ENCODE measurements at places on chromosomes 16 and 17.

- no peak for DNase-seq
These were observed 20.0 kb downstream of the USP32 start for GRCh38 chr17:60371818-60372510.

GRCh38 chr17:80860101-80860671, 131.5 kb upstream of the CHMP6 start:
- no peak for DNase-seq

DNA sequence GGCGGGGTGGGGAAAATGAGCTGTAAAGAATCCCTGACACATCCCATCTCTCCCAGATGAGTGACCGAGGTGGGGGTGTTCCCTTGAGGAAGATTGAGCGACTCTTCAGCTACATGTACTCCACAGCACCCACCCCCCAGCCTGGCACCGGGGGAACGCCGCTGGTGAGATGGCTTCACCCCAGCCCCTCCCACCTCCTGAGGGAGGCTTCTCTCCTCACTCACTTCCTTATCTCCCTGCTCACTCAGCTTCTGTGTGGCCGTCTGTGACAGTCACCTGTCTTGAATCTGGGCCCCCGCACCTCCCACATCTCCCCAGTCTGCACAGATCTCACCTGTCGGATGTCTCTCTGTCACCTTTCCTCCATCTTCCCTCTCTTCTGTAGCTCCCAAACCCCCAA, 13.4 kb downstream of the PDK2 start:
- no peak for DNase-seq

DNA sequence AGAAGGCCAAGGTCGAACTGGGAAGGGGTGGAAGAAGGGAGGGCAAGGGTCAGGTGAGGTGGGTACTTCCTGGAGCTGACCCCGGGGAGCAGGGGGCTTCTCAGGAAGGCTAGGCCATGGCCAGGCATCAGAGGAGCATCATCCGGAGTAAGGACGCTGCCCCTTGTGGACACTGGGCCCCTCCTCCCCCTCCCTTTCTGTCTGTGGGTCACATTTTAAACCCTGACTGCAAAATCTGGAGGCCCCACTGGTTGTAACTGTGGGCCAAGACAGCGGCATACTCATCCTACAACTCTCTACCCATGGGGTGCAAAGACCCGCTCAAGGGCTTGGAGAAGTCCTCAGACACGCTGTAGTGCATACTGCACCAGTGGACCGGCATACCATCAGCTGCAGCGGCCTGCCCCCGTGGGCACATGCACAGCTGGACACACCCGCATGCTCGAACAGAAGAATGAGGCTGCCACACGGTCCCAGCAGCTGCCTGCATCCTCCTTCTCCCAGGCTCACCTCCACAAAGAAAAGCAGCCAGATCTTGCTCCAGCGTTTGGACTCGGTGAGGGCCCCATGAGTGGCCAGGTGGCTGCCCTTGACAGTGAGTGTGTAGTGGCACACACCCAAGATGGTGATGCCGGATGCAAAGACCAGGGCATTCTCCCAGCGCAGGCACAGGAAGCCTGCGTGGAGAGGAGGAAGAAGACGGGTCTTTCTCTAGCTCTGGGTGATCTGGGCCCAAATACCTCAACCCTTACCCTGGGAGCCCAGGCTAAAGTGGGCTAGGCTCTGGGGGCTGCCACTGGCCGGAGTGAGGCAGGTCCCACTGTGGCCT, 1.2 kb downstream of the FADS6 start:
- no peak for DNase-seq

GRCh38 chr16:8764525-8765250, 32.8 kb downstream of the TMEM186 start:
- DNase-seq = no peak

DNA sequence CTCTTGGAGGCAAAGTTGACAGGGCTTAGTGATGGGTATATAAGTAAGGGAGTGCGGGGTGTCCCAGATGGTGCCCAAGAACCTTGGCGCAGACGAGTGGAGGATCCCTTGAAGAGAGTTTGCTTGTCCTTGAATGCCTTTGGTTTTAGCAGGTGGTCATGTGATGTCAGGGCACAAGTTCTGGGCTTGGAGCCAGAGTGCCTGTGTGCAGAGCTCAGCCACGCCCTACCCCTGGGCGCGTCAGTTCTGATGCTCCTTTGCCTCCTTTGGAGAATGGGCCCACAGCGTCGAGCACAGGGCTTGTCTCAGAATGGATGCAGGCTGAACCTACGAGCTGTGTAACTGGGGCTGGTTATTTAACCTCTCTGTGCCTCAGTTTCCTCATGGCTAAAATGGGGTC, 412.2 kb upstream of the EEF2KMT start:
- DNase-seq = no peak

GRCh38 chr16:14345512-14346115, 274.5 kb downstream of the MRTFB start:
- no peak for DNase-seq

DNA sequence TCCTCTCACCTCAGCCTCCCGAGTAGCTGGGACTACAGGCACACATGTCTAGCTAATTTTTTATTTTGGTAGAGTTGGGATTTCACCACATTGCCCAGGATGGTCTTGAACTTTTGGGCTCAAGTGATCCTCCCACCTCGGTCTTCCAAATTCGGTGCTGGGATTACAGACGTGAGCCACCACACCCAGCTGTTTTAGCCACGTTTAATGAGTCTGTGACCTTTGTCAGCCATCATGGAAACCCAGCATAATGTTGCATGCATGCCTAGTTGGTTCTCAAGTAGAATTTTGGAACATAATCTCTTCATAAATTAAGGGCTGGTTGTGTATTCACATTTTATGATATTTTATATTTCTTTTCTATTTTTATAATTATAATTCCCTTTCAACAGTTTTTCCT, 42.0 kb downstream of the GOSR1 start:
- no peak for DNase-seq

- DNase-seq = no peak
These were observed 496.9 kb upstream of the C16orf82 start for GRCh38 chr16:26569793-26570192.

GRCh38 chr17:15278924-15279477, 13.9 kb upstream of the PMP22 start:
- no peak for DNase-seq

DNA sequence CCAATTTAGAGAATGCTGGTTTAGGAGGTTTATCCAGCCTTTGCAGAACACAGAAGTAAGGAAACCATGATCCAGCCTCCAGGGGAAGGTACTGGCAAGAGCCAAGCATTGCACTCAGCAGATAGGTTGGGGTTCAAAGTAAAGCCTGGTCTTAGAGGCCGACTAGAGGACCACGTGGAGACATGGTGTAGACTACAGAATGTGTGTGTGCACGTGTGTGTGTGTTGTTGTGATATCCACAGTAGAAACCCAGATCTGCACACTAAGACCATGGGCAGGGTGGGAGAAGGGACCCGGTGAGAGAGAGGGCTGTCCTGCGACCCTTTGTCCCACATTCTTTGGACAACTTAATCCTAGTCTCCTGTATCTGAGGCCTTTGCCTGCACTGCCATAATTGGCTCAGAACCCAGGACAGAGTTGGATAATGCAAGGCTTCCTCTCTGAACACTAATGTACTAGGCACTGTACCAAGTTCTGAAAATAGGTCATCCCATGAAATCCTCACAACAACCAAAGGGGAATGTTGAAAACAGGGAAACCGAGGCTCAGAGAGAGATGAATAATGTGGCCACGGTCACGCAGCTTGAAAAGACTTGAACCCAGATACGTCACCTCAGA, 325.1 kb upstream of the HSBP1 start:
- DNase-seq = no peak

- no peak for DNase-seq
These were observed 2.4 kb upstream of the CAPN15 start for GRCh38 chr16:525123-525519.

GRCh38 chr16:745739-746138, 4.9 kb upstream of the CIAO3 start:
- no peak for DNase-seq

- no peak for DNase-seq
These were observed 1.5 kb upstream of the SPAG7 start for GRCh38 chr17:4969047-4969550.

DNA sequence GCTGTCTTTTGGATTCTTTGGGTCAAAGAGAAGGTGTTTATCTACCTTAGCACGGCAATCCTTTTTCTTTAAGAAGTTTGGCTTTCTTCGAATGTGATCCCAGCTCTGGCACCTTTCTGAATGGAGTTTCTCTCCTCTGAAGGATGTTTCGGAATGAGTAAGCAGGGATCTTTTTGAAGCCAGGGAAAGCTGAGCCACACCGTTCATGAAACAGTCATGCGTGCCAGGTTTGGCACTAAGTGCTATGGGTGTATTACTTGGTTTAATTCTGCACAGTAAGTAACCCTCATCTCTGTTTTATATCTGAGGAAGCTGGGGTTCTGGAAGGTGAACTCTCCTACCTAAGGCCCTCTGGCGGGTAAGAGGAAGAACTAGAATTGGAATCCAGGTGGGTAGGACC, 234.5 kb downstream of the NTN1 start:
- no peak for DNase-seq

DNA sequence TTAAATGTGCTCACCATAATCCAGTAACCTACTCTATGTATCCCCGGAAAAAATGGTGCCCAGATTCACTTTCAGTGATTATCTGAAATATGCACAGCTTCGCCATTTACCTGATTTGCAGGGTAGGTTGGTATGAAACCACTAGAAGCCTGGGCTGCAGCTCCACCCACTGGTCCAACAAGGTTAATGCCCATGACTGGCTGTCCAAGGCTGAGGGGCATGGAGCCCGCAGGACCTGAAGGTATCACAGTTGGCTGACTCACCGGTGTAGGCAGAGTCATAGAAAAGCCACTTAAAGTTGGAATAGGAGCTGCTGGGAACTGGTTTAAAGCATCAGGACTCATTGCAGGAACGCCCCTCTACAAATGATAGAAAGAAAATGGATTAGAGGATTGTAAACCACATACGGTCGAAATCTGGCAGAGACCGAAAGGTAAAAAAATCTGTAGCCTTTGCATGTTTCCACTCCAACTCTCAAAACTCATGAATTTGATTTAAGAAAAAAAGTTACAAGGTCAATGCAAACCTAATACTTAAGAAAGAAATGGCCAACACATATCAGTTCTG, 38.6 kb downstream of the SYNRG start:
- DNase-seq = peak; percentile 4

GRCh38 chr17:78231991-78232858, 794 bp downstream of the TMEM235 start:
- DNase-seq = no peak

- no peak for DNase-seq
These were observed 124.0 kb downstream of the DYNLRB2 start for GRCh38 chr16:80664786-80665185.

GRCh38 chr16:63516394-63516793, 1480.2 kb upstream of the CDH8 start:
- DNase-seq = no peak

GRCh38 chr16:57038166-57038565, 48.8 kb downstream of the NLRC5 start:
- no peak for DNase-seq

- DNase-seq = no peak
These were observed 73.3 kb upstream of the IRX6 start for GRCh38 chr16:55250701-55251100.
